Stimulated activated CD4-positive, alpha-beta T cell treated with anti-CD3 and anti-CD28 coated beads, Interleukin-15, amount 100 ng/mL, for 48 hours (primary cell): ENCODE measurements at places on chromosomes 3 and 15.

- no peak for DNase-seq
These were observed 82.4 kb downstream of the EBLN2 start for GRCh38 chr3:73143821-73144237.

- DNase-seq = no peak
These were observed 53.0 kb downstream of the IQSEC1 start for GRCh38 chr3:13020159-13020750.

GRCh38 chr15:45026651-45027190 is 3.7 kb downstream of the SORD start:
- no peak for DNase-seq

DNA sequence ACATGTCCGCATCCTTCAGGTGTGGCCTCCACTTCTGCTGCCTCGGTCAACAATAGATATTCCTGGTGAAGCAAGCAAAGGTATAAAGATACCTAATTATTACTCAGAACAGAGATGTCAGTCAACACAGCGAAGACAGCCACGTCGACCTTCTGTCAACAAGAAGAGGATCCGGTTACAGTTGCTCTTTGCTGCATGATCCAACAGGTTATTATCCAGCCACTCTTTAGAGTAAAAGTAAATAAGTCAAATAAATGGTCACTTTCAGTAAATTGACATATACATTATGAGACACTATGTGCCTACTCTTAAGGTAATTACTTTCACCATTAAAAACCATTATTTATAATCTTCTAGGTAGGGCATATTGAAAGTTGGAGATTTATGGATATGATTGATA is 356.8 kb upstream of the ATP11B start:
- no peak for DNase-seq

- no peak for DNase-seq
These were observed 902 bp downstream of the CMTM6 start for GRCh38 chr3:32501783-32502117.

DNA sequence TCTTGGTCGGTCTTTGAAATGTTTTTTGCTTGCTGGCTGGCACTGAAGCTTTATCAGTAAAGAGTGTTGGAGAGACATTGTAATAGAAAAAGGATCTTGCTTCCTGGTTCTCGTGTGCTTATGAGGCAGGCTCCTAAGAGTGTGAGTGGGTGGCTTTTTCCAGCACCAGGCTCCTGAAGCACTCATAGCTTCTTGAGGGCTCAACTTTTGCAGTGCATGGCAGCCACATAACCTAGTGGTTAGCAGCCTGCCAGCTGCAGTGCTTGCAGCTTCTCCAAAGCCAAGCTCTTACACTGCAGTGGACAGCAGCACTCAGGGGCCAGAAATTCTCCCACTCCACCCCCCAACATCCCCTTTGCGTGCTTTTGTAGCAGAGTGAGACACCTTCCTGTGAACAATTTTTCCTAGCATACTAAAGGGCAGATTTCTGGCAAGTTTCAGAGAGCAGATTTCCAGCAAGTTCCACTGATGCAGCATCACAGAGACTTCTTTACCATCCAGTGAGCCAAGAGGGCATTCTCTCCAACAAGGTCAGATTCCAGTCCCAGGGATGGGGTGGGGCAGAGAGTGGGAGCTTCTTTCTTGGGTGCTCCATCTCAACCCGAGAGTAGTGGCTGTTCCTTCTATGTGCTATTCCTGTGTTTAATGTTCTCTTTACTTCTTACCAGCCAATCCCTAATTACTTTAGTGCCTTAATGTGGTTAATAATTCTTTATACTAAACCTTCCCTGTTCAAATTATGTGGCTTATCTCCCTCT is 15.8 kb upstream of the ARHGEF26 start:
- no peak for DNase-seq
